GM23338 (cell line): ENCODE measurements at places on chromosomes 1 and 21.

DNA sequence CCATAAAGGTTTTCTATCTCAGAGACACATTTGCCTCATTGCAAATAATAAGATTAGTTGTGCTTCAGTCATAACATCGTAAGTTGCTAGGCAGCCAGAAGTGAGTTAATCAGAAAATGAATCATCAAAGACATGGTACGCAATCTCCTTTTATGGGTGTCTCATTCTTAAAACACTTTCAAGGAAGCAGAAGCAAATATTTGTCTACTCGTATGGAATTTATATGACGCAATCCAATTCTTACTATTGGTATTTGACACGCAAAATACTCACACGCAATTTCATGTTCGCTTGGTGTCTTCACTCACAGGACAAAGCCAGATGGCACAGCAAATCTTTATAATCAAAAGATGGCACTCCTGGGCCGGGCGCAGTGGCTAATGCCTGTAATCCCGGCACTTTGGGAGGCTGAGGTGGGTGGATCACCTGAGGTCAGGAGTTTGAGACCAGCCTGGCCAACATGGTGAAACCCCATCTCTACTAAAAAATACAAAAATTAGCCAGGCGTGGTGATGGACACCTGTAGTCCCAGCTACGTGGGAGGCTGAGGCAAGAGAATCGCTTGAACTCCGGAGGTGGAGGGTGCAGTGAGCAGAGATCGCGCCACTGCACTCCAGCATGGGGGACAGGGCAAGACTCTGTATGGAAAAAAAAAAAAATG is 56.4 kb downstream of the HLCS start:
- no peaks in the 10 kb centered on the region for H3K36me3 ChIP-seq
- no peaks in the 10 kb centered on the region for H3K27me3 ChIP-seq
- peaks cover 12% of the 10 kb centered on the region for H3K4me1 ChIP-seq
- H3K27ac ChIP-seq: no peak overlapping the region
- no peak for DNase-seq

GRCh38 chr1:155191904-155192303 is 15.8 kb downstream of the THBS3 start:
- H3K36me3 ChIP-seq: peaks cover 2% of the 10 kb centered on the region
- H3K4me1 ChIP-seq: peaks cover 12% of the 10 kb centered on the region
- no peak overlapping the region for H3K27ac ChIP-seq
- H3K27me3 ChIP-seq: no peaks in the 10 kb centered on the region

GRCh38 chr1:18883636-18884418 is 18.5 kb downstream of the ALDH4A1 start:
- H3K4me1 ChIP-seq: peaks cover 5% of the 10 kb centered on the region; the same call in 1 of the 2 replicates
- peak; percentile 93 for DNase-seq
- no peak overlapping the region for H3K27ac ChIP-seq
- H3K36me3 ChIP-seq: no peaks in the 10 kb centered on the region

DNA sequence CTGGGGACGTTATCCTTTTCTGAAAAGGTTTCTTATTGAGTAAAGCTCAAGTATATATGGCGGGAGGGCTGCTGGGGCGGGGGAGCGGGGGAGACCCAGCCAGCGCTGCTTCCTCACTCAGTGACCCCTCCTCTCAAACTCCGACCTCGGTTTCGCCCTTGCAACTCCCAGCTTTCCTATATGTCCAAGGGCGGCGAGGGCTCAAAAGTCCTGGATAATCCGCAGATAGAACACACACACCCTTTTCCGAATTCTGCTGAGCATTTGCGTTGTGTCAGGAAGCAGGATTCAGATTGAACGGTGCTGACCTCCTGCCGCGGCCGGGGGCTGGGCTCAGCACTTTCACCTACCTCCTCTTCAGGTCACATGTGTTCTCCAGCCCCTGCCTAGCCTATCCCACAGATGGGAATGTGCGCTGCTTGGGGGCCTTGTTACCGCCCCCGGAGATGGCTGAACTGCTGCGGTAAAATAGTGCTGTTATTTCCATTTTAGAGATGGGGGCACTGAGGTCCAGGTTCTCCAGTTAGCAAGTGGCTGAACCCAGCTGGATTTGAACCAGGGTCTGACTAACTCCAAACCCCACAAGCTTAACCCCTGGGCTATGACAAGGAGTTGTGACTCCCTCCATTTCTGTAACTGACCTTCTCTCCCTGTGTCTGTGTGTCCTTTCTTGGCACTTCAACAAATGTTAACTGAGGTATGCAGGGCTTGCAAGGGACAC is 795 bp upstream of the AHDC1 start:
- peak overlapping the region; percentile 89 for H3K4me3 ChIP-seq
- peaks cover 57% of the 10 kb centered on the region for H3K4me1 ChIP-seq
- no peak overlapping the region for H3K27ac ChIP-seq
- no peaks in the 10 kb centered on the region for H3K36me3 ChIP-seq

- H3K27me3 ChIP-seq: peaks cover 34% of the 10 kb centered on the region
- no peaks in the 10 kb centered on the region for H3K36me3 ChIP-seq
- no peak overlapping the region for H3K27ac ChIP-seq
- no peaks in the 10 kb centered on the region; the same call in 1 of the 2 replicates for H3K4me1 ChIP-seq
These were observed 1.3 kb downstream of the FNDC10 start for GRCh38 chr1:1598720-1599029.

GRCh38 chr1:232951180-232951579 is 769 bp downstream of the NTPCR start:
- H3K4me3 ChIP-seq: peak overlapping the region; percentile 90
- H3K4me1 ChIP-seq: peaks cover 23% of the 10 kb centered on the region
- H3K27me3 ChIP-seq: no peaks in the 10 kb centered on the region
- DNase-seq: peak; percentile 34
- peaks cover 6% of the 10 kb centered on the region for H3K36me3 ChIP-seq

DNA sequence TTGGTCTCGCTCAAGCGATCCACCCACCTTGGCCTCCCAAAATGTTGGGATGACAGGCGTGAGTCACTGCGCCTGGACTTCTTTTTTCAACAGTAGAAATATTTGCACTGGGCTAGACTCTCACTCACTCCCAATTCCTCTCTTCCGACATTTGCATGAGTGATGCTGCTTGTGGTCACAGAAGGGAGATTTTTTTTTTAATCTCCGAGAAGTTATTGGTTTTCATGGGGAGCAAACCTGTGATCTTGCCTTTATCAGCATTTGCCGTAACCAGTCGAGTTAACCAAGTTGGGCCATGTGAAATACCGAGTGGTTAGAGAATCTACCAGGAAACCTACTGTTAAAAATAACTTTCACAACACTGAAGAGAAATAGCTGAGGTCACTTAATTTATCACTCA is 21.1 kb downstream of the ERG start:
- H3K4me1 ChIP-seq: peaks cover 12% of the 10 kb centered on the region
- no peaks in the 10 kb centered on the region for H3K27me3 ChIP-seq
- H3K4me3 ChIP-seq: no peak overlapping the region
- no peak for DNase-seq
- no peaks in the 10 kb centered on the region for H3K36me3 ChIP-seq

DNA sequence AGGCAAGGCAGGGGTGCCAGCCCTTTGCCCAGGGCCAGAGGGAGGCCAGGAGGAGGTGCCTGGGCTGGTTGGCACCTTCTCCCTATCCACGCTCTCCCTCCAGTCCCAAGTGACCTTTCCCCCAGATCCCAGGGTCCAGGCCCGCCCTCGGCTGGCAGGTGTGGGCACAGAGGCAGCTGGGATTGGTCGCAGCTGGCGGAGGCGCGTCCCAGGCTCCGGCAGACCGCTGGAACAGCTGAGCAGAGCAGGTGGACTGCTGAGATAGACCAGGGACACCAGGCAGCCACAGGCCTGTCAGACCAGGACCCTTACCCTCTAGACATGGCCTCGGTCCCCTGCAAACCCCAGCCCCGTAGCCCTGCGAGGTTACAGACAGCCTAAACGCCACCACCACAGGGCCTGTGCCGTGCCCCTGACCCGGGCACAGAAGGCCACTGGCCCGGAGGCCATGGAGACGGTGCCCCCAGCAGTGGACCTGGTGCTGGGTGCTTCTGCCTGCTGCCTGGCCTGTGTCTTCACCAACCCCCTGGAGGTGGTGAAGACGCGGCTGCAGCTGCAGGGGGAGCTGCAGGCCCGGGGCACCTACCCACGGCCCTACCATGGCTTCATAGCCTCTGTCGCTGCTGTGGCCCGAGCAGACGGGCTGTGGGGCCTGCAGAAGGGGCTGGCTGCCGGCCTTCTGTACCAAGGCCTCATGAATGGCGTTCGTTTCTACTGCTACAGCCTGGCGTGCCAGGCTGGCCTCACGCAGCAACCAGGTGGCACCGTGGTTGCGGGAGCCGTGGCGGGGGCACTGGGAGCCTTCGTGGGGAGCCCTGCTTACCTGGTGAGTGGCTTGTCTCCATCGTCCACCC is at the start of gene SLC25A34:
Gene SLC25A34, plus strand, starts transcription at position 221 of the 854 bp plus-strand sequence. Its CDS starts 228 bp downstream, at position 449.
- no peaks in the 10 kb centered on the region for H3K4me1 ChIP-seq
- no peak within 1 kb of the TSS for H3K4me3 ChIP-seq
- DNase-seq: peak; percentile 56
- no peaks in the 10 kb centered on the region for H3K36me3 ChIP-seq
- H3K27ac ChIP-seq: no peak within 1 kb of the TSS

DNA sequence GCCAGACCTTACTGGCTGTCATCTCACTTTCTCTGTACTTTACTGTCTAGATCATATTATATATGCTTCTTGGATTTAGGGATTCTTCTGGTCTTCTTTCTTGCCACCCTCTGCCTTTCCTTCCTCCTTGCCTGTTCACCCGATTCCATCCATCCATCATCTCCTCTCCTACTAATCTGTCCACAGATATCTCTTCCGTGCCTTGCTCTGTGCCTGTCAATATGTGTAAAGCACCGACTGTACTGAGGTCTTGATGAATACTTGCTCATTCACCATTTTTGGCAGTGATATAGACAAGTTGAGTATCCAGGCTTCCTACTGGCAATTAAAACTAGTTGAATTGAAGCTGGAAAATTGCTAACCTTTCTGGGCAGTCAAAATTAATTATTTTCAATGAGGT is 8.1 kb downstream of the FMN2 start:
- H3K27me3 ChIP-seq: peaks cover under 1% of the 10 kb centered on the region
- H3K4me3 ChIP-seq: no peak overlapping the region
- no peak overlapping the region for H3K27ac ChIP-seq
- DNase-seq: no peak

DNA sequence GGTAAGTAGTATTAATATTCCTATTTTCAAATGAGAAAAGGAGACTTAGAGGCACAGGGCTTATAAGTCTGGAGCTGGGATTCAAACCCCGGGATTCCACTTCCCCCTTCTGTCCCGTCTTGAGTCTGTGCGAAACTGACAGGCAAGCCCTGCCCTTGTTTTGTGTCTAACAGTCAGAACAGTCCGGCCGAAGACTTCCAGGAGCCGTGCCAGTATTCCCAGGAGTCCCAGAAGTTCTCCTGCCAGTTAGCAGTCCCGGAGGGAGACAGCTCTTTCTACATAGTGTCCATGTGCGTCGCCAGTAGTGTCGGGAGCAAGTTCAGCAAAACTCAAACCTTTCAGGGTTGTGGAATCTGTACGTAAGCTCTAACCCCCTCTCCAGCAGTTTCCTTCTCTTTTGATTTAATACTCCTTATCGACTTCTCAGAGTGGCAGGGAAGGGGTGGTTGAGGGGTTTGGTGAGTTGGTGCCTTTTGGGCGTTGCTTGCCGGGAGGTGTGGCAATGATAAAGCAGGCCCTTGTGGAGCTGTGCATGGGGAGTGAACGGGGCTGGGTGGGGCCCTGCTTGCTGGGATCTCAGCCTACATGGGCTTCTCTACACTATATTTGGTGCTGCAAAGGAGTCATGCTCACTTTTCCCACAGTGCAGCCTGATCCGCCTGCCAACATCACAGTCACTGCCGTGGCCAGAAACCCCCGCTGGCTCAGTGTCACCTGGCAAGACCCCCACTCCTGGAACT is 29.4 kb downstream of the IL6R start:
- DNase-seq: no peak
- no peaks in the 10 kb centered on the region for H3K36me3 ChIP-seq
- peaks cover 24% of the 10 kb centered on the region for H3K4me1 ChIP-seq
- no peaks in the 10 kb centered on the region for H3K27me3 ChIP-seq
- H3K4me3 ChIP-seq: no peak overlapping the region

DNA sequence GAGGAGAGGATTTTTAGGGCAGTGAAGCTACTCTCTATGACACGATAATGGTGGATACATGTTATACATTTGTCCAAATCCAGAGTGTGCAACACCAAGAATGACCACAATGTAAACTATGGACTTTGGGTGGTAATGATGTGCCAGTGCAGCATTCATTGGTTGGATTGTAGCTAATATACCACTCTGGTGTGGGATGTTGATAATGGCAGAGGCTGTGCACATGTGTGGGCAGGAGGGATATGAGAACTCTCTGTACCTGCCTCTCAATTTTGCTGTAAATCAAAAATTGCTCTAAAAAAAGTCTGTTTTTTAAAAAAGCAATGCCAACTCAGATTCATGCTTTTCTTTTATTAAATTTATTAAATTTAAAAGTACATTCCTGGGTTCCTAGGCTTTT is 27.2 kb upstream of the LPAR3 start:
- H3K36me3 ChIP-seq: no peaks in the 10 kb centered on the region
- no peak overlapping the region for H3K4me3 ChIP-seq
- H3K27me3 ChIP-seq: no peaks in the 10 kb centered on the region
- DNase-seq: no peak
- no peak overlapping the region for H3K27ac ChIP-seq
- no peaks in the 10 kb centered on the region; the same call in 1 of the 2 replicates for H3K4me1 ChIP-seq

GRCh38 chr1:15951341-15952153 is 24.4 kb downstream of the ZBTB17 start:
- no peak overlapping the region for H3K4me3 ChIP-seq
- no peaks in the 10 kb centered on the region for H3K27me3 ChIP-seq
- H3K36me3 ChIP-seq: no peaks in the 10 kb centered on the region; the same call in 1 of the 2 replicates
- H3K27ac ChIP-seq: no peak overlapping the region

- no peak overlapping the region for H3K4me3 ChIP-seq
- no peak for DNase-seq
- no peaks in the 10 kb centered on the region for H3K36me3 ChIP-seq
- H3K4me1 ChIP-seq: peaks cover 18% of the 10 kb centered on the region; the same call in 1 of the 2 replicates
- no peak overlapping the region for H3K27ac ChIP-seq
- H3K27me3 ChIP-seq: no peaks in the 10 kb centered on the region
These were observed 5.5 kb downstream of the CAMSAP2 start for GRCh38 chr1:200744143-200744542.

- DNase-seq: no peak
- H3K36me3 ChIP-seq: no peaks in the 10 kb centered on the region
- H3K27me3 ChIP-seq: no peaks in the 10 kb centered on the region
- no peak overlapping the region for H3K4me3 ChIP-seq
These were observed 25.1 kb upstream of the RWDD3 start for GRCh38 chr1:95208876-95209275.

GRCh38 chr1:205030241-205030640 is 12.8 kb upstream of the CNTN2 start:
- H3K36me3 ChIP-seq: no peaks in the 10 kb centered on the region
- H3K27me3 ChIP-seq: no peaks in the 10 kb centered on the region
- no peak overlapping the region for H3K4me3 ChIP-seq
- DNase-seq: no peak
- H3K27ac ChIP-seq: no peak overlapping the region

DNA sequence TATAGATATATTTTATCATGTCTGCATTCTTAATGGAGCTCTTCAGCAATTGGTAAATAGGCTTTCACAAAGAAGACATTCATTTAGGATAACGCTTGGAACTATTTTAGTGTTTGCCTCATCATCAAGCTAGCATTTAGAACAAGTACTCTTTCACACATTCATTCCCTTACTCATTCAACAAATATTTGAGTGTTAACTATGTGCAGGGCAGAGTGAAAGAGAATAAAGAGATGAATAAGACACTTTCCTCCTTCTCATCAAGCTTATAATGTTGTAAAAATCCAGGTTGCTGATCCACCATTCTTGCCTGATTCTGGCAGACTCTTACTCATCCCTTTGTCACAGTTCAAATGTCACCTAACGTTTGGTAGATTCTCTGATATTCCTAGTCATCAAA is 386.3 kb upstream of the BEND5 start:
- no peaks in the 10 kb centered on the region for H3K27me3 ChIP-seq
- no peaks in the 10 kb centered on the region for H3K4me1 ChIP-seq
- H3K4me3 ChIP-seq: no peak overlapping the region
- no peaks in the 10 kb centered on the region; the same call in 1 of the 2 replicates for H3K36me3 ChIP-seq
- no peak for DNase-seq
